ENCODE measurements at places on chromosomes 6 and 20.

- peak; percentile 76 for DNase-seq
Observed at GRCh38 chr6:106339334-106340029, 13.9 kb upstream of the ATG5 start.

GRCh38 chr20:59789686-59790085 is 143.8 kb downstream of the SYCP2 start:
- DNase-seq: no peak

DNA sequence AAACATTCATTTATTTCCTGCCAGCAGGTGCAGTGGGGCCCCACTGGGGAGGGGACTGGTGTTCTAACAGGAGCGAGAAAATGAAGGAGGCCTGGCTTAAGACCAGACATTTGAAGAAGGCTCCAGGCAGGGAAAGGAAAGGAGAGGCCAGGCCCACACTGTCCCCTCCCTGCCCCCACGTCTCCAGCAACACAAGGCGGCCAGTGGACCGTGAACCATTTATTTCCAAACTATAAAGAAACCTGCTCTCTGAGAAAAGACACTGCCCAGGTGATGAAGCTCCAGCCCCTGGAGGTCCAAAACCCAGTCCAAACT is 41.4 kb upstream of the CDH22 start:
- DNase-seq: no peak

DNA sequence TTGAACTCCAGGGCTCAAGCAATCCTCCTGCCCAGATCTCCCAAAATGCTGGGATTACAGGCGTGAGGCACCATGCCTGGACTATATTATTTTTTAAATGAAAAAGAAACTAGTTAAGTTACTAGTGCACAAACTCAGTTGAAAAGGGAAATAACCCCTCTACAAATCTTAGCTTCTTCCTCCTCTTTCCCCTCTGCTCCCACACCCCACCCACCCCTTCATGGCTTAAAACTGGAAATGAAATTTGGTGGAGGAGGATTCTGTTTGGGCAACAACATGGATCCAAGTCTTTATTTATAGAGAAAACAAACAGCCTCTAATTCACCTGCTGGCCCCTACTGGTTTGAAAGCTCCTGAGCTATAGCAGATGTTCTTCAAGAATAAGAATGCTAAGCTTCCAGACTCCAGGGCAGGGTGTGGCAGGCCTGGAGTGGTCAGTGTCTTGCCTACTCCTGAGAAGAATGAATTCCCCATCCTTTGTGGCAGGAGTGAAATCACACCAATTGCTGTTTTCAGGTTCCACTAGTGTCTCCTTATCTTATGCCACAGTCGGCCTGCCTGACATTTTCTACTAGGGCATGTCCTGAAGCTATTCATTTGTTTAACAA is 73.5 kb downstream of the ZFP64 start:
- no peak for DNase-seq

DNA sequence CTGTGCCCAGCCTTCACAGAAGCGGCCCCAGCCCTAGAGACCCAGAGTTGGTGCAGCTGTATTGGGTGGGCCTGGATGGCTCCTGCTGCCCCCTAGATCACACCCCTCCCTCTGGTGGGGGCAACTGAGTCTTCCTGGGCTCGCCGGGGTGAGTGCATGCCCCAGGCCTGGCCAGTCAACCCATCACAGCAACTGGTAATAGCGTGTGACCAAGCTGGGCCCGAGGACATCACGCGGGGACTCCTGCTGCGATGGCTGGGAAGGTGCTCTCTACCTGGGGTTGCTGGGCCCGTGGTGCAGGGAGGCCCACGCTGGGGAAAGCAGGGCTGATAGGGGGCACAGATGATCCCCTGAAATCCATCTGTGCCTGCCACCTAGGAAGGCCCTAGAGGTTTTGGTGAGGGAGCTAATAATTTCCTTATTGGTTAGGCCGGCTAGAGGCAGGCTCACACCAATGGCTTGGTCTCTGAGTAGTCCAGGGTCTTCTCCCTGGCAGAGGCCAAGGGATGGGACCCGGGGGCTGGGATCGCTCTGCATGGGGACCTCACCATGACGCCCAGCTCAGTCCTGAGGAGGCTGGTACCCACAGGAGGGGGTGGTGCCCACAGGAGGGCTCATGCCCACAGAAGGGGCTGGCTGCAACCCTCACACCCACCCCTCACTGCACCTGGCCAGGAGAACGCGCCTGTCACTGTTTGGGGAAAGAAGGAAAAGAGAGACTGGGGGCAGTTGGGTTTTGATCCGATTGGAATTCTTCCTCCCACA is 103.9 kb downstream of the ASXL1 start:
- DNase-seq: no peak

DNA sequence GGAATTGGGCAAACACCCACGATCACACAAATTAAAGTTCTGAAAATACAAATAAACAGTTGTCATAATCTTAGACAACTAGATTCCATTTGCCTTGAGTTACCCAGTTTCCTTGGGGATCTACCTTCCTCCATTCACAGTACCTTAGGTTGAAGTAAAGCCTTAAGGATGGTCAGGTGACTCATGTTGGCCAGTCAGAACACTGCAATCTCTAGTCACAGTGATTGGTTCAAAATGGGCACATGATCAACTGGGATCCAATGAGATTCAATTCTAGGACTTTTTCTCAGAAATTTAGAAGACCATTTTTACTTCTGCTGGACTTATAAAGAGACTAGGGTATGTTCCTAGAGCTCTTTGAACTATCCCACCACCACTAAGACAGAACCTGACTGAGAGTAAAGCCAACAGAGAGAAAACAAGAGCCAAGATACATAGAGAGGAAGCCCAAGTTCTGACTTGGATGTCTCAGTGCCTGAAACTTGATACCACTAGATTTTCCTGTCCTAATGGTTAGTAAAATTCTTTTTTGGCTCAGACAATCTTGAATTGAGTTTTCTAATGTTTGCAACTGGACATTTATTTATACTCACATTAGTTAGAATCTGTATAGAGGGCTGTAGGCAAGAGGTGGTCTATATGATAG is 8.6 kb upstream of the CLIC5 start:
- DNase-seq: no peak

- no peak for DNase-seq
Observed at GRCh38 chr20:5470943-5471342, 154.2 kb upstream of the PROKR2 start.

GRCh38 chr6:19925533-19925932 is 88.4 kb downstream of the ID4 start:
- DNase-seq: no peak

DNA sequence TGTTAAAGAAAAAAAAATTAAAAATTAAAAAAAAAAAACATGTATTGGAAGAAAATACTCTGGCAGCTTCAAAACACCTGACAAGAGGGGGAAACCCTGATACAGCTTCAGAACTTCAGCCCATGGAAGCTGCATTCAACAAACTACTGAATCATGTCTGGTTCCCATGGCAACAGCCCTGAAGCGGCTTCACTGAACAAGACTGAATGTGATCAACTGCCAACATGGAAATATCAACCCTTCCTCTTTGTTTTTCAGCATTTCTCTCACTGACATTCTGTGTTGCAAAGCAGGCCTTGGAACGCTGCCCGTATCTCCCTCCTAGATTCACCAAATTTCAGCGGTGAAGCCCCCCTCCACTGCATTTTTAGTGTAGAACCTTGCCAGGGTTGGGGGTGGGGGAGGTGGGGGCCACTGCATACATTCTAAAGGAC is 91.3 kb upstream of the SHLD1 start:
- DNase-seq: peak; percentile 78
